ENCODE measurements at places on chromosomes 6 and 20. TPM values are rescaled to one million over a fixed set of nuclear protein-coding genes. Genes with fewer than 3 reads are reported as not detected.

PRR18 gene
- total RNA-seq, result 0.23 TPM

ABHD16B gene
- not detected for total RNA-seq

GNL1 gene
- 122 TPM for total RNA-seq

DNA sequence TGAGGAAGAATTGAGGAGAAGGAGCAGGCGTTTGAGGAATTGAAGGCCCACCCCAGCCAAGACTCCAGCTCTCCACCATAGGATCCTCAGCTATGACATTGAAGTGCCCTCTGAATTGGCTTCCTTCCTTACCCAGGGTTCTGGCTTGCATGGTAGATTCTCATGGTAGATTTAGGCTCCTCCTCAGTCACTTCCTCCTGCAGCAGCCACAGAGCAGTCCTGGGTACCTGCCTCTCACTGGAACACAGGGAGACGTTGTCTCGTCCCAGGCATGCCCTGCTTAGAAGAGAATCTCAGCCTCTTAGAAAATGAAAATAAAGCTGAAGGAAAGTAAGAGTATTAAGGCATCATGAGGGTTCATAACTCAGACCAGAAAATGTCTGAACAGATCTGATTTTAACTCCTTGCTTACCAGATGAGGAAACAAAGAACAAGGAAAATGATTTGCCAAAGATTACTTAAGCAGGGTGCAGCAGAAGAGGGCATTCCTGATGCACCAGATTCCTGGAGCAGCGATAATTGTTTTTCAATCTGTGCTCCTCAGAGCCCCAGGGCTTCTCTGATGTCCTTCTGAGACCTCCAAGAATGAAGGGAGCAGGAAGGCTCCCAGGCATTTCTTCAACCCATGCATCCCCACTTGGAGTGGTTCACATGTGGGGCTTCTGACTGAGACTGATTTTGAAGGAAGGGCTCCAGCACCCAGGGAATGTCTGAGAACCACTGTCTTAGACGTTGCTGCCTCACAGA lies 219.8 kb downstream of the HIVEP2 start:
- H3K4me1 ChIP-seq, result peaks cover 22% of the 10 kb centered on the region
- no peak for DNase-seq
- no peaks in the 10 kb centered on the region for H3K36me3 ChIP-seq

- H3K4me3 ChIP-seq, result no peak overlapping the region
- no peak for DNase-seq
- peaks cover 46% of the 10 kb centered on the region for H3K27me3 ChIP-seq
- no peak overlapping the region for H3K27ac ChIP-seq
Measured at GRCh38 chr20:37907330-37907676, 4.4 kb downstream of the VSTM2L start.

GRCh38 chr6:307874-308273 lies 15.6 kb downstream of the DUSP22 start:
- H3K36me3 ChIP-seq, result peaks cover 13% of the 10 kb centered on the region
- no peak for DNase-seq
- no peaks in the 10 kb centered on the region for H3K27me3 ChIP-seq
- H3K4me1 ChIP-seq, result peaks cover 14% of the 10 kb centered on the region
- no peak overlapping the region for H3K27ac ChIP-seq
